ENCODE measurements at places on chromosomes 4 and X.
A peak's percentile ranks its signal among the peaks of the same experiment; 100 is the strongest.

- peak; percentile 55 for DNase-seq
Measured at GRCh38 chr4:95129821-95130311, 372.1 kb downstream of the BMPR1B start.

- peak; percentile 64 for DNase-seq
Measured at GRCh38 chrX:13938051-13938828, 91.5 kb downstream of the GEMIN8 start.

DNA sequence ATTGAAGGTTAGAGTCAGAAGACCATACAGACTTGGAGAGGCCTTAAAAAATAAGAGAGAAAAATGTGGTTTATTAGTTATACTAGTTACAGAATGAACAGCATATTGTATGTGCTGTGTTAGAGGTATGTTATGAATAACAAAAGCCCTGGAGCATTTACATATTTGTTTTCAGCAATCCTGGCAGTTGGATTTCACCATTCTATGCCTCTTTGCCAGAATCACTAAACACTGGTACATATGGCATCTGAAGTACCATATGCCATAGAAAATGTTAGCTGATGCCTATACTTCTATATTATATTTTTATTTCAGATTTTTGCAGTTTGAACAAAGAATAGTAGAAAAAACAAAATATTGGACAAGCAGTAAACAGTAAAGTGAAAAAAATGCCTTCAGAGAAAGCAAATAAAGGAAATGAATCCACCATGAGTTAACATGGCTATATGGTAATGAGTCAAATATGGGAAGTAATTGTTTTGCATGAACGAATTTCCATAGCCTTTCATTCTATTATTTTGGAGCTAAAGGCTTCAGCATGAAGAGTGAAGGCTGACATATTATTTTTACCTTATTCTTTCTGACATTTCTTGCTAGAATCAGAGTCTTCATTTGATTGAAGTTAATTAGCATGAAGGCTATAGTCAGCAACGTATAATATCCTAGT, 41.9 kb upstream of the PRDM8 start:
- no peak for DNase-seq

DNA sequence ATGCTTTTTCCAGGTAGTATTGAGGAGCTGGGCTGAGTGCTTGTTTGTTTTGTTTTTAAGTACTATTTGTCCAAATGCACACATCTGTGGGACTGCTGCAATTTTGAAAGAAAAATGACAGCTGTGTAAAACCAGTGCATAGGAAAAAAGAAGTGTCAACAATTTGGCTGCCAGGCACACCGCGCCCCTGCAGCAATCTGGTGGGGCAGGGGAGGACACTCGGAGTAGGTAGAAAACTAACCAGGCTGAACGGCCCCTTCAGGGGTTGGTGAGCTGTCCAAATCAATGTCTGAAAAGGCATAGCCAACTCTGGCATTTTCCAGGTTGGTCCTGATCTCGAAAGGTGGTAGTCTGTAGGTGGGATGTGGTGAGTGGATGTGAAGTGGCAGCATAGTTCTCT, 1.1 kb downstream of the LDOC1 start:
- no peak for DNase-seq

DNA sequence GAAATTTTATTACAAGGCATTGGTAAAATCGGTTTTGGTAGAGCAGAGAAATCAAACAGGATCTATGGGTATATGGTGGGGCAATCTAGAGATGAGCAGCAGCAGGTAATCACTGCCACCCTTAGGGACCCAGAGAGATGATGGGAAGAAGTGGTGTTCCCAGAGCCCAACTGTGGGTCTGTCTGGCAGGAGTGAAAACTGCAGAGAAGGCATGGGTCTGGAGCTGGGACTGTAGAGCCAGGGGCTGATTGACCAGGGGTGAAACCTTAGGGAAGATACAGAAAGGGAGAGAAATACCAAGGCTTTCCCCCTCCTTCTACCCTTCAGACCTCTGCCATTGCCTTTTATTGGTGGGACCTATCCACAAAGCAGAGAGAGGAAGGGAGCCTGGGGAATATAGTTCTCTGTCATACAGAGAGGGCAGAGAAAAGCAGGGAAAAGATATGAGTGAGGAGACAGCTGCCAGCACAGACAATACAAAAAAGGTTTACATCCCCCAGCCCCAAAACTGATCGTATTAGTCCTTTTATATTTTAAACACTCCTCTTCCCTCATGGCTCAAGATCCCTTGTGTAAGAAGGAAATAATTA, 28.7 kb downstream of the PDLIM5 start:
- DNase-seq = no peak

GRCh38 chr4:93451954-93452353, 376.6 kb upstream of the ATOH1 start:
- DNase-seq = no peak

DNA sequence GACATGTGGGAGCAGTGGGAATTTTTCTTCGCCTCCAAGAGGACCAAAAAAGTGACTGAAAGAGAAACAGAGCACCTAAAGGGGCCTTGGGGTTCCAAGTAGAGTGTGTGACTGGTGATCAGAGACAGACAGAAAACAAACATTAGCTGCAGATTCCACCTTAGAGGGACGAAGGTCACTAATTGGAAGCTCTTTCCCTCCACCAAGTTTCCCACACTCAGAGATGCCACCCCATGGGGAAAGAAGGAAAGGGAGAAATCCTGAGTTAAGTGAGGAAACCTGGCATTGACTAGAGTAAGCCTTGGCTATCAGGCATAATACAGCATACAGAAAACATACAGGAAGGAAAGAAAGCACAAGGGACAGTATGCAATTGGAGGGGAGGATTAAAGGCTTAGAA, 90.9 kb downstream of the HNRNPD start:
- DNase-seq = no peak

DNA sequence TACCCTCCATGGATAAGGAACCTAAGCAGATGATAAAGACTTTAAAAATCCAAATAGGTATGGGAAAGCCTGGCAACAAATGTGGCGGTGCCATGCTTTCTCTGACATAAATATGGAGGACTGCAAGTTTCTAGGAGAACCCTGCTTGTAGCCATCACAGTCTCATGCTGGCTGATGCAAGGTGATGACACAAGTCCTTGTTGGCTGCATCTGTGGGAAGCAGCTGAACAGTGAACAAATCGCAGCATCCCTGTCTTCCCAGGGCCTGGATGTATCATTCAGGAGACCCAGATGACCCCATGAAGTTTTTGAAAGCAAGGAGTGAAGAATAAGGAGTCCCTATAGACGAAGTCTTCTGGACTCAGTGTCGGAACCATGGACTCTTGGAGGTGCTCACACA, 234.4 kb upstream of the HS3ST1 start:
- no peak for DNase-seq

- peak; percentile 41 for DNase-seq
Measured at GRCh38 chr4:25969374-25970155, 55.5 kb downstream of the SMIM20 start.

- DNase-seq = no peak
Measured at GRCh38 chr4:137994853-137995252, 247.3 kb downstream of the SLC7A11 start.

DNA sequence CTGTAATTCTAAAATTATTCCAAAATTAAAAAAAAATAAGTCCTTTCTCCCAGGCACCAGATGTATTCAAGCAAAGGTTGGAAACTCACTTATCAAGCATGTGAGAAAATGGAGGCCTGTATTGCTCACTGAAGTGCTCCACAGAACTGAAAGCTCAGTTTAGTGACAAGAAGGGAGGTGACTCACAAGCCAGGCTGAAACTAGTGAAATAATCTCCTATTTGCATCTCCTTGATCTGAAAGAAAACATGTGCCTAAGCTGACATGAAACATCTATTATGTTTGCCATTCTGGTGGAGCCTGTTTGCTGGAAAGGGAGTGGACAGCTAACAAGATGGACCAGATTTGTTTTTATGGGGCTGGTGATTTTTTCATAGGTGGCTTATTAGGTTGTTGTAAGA, 54.0 kb upstream of the AMELX start:
- DNase-seq = no peak

DNA sequence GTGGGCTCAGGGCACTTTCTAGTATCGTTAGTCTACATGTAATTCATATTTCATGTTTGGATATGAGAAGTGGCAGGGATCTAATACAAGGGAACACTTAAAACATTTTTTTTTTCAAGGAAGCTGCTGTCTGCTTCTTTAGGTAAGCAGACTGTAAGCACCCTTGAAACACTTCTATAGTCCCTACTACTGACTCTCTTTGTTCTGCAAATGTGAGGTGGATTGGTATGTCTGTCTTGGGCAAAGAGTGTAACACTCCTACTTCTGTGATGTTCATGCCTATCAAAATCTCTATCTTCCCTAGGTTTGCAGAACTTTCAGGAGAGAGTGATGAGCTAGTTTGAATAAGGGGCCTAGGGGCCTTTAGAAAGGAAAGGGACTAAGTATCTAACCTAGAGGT, 93.9 kb downstream of the ZNF330 start:
- DNase-seq = no peak

- DNase-seq = no peak
Measured at GRCh38 chr4:116401293-116401692, 684.1 kb downstream of the TRAM1L1 start.

- no peak for DNase-seq
Measured at GRCh38 chrX:13778916-13779315, 38.0 kb downstream of the GPM6B start.

GRCh38 chr4:1567808-1568581, 116.1 kb downstream of the FAM53A start:
- no peak for DNase-seq

GRCh38 chr4:158964114-158964727, 138.7 kb upstream of the RAPGEF2 start:
- DNase-seq = no peak

- no peak for DNase-seq
Measured at GRCh38 chrX:53262918-53263394, 18.4 kb downstream of the IQSEC2 start.

- DNase-seq = peak; percentile 28
Measured at GRCh38 chr4:7189066-7189465, 3.3 kb upstream of the SORCS2 start.

- no peak for DNase-seq
Measured at GRCh38 chr4:25890571-25891485, 23.2 kb upstream of the SMIM20 start.

DNA sequence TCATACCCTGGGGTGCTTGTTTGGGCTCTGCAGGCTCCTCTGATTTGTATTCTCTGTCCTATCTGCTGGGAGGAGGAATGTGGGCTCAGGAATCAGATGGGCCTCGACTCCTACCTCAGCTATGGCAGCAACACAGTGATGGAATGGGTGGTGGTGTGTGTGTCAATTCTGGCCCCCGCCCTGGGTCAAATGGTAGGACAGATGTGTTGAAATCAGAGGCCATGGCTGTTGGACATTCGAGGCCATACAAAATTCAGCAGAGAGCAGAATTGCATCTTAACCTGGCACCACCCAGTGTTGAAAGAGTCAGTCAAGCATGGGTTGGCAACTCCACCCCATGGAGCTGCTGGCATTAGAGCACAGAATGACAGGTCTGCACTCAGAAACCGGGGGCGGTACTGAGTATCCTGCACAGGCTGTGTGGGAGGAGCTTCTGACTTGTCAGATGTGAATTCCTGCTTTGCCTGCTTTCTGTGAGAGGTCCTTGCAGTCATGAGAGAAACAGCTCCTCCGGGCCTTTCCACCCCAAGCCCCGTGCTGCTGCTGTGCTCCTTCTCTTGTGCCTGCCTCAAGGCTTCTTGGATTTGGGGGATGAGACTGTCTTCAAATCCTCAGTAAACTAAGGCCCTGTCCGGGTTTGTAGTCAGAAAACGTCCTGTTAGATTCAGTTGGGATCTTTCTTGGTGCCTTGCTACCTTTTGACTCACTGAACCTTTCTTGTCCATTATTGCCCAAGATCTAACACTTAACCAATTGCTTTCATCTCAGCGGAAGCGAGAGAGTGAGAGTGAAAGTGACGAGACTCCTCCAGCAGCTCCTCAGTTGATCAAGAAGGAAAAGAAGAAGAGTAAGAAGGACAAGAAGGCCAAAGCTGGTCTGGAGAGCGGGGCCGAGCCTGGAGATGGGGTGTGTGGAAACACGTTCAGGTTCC, 13.0 kb downstream of the DKC1 start:
- DNase-seq = no peak

- DNase-seq = no peak
Measured at GRCh38 chr4:9987749-9988362, 33.4 kb downstream of the SLC2A9 start.

GRCh38 chr4:55116450-55116849, 8.9 kb downstream of the KDR start:
- no peak for DNase-seq

DNA sequence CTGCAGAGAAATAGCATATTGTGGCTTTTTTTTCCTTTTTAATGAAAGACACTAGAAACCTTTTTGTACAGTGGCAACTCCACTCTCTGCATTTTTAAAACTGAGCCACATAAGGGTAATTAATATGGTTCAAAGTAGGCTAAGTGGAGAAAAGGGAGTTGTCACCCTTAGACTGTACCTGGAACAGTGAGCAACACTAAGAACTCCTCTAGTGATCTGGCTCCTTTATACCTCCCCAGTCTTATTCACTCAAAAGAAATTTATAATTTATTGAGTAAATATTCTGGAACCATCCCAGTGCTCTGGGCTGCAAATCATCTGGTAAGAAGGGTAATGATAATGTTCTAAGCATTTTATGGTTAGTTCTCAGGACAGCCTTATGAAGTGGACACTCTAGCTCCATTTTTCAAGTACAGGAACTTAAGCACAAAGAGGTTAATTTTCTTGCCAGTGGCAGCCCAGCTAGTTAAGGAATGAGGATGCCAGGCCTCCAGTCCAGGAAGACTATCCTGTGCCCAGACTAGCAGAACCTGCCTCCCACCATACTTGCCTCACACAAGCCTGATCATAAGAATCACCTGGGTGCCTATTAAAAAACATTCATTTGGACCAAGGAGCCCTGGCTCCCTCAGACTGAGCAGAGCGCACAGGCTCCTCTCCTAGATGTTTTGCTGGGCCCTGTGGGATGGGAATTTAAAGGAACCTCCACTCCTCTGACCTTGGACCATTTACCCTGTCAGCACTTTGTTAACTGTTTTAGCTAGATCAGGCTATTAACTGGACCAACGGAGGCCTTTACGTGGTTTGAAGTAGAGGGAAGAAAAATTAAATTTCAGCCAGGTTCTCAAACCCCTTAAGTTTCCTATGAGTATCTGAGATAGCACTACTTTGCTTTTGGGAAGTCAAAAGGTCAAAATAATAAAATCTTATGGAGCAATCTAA, 102.6 kb downstream of the PDE5A start:
- DNase-seq = no peak

DNA sequence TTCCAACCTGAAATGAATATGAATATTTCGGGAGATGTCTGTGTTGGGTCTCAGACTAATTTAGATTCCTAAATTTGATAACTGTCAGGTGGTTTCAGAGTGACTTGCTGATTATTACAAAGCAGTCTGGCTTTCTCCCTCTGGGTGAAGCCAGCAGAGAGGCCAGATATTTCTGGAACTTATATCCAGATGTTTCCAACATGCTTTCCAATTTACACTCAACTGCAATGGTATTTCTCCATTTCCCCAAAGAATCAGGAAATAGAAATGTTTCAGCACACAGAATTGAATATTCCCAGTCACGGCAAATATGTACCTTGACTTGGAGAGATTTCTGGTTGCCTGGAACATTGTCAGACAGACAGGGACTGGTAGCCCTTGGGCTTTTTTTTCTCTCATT, 48.5 kb upstream of the EGFL6 start:
- no peak for DNase-seq

GRCh38 chrX:136347706-136348105, 46.9 kb downstream of the ADGRG4 start:
- DNase-seq = no peak

- DNase-seq = no peak
Measured at GRCh38 chr4:71338846-71339593, at the start of gene SLC4A4. SLC4A4 (plus strand) TSS chr4:71339020.

All from right forelimb (tissue), 1 donor.